ENCODE measurements at places on chromosomes 5 and 9.

GRCh38 chr5:65760504-65761275 lies 38.7 kb downstream of the NLN start:
- peak; percentile 67 for DNase-seq

GRCh38 chr5:149747141-149747832 lies 17.2 kb downstream of the PPARGC1B start:
- no peak for DNase-seq

- DNase-seq, result no peak
These were observed 6.7 kb downstream of the CDC37L1 start for GRCh38 chr9:4686112-4686511.

DNA sequence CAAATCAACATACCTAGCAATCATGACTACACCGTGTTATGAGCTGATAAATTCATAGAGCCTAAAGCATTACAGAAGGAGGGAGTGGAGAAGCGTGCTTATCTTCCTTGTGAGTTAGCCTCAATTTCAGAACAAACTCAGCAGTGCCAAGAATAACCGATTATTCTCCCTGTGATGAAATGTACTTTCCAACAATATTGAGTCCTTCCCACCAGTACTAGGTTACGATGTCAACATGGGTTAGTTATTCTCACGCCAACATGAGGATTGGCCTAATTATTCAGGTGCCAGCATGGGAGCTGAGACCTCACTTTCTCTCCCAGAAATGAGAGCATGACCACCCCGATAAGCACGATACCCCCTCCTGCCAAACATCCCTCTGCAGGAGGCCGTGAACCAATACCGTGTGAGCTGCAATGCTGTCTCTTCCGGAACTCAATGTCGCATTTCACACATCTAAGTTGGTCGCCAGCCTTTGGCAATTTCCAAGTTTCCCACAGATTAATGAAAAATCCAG lies 193.7 kb downstream of the ENC1 start:
- DNase-seq, result no peak

All from NCI-H2081 (cell line).